ENCODE measurements at places on chromosomes 1 and 21. TPM values are rescaled to one million over a fixed set of nuclear protein-coding genes. Genes with fewer than 3 reads are reported as not detected.

Gene SERTAD4
- 1.3 TPM for total RNA-seq

Gene PAPPA2
- total RNA-seq, result under 0.01 TPM

Gene PM20D1
- not detected for total RNA-seq

Gene COL11A1
- 2.3 TPM for total RNA-seq

Gene LINGO4
- total RNA-seq, result not detected

Gene PPFIA4
- total RNA-seq, result 0.32 TPM

Gene BCAR3
- 56.2 TPM for total RNA-seq

Gene CYP2J2
- 0.91 TPM for total RNA-seq

Gene KIAA0040
- 21.4 TPM for total RNA-seq

Gene C1orf87
- not detected for total RNA-seq

Gene LCE2A
- not detected for total RNA-seq

Gene KIF26B
- 0.32 TPM for total RNA-seq

Gene SFPQ
- 245 TPM for total RNA-seq

Gene GRHL3
- total RNA-seq, result not detected

Gene CSF1
- total RNA-seq, result 33.9 TPM

Gene LCE1C
- total RNA-seq, result not detected

Gene C1QC
- total RNA-seq, result not detected

Gene KRTAP19-1
- total RNA-seq, result not detected

Gene MSH4
- under 0.01 TPM for total RNA-seq

Gene HTR6
- total RNA-seq, result not detected

Gene PLA2G2F
- not detected for total RNA-seq

Gene NOS1AP
- 1.1 TPM for total RNA-seq

Gene PGLYRP4
- not detected for total RNA-seq

Gene AHCYL1
- total RNA-seq, result 44.5 TPM

Gene CD5L
- not detected for total RNA-seq

Gene CDC7
- total RNA-seq, result 7.9 TPM

Gene E2F2
- total RNA-seq, result 2.0 TPM

Gene LEFTY1
- under 0.01 TPM for total RNA-seq

Gene ZNF683
- not detected for total RNA-seq

Gene RUNX3
- not detected for total RNA-seq

Gene TTC13
- total RNA-seq, result 17.5 TPM

Gene OR2L13
- total RNA-seq, result not detected

Gene KCNJ9
- not detected for total RNA-seq

Gene AMY1C
- total RNA-seq, result not detected

Gene DCST1
- total RNA-seq, result not detected

Gene C21orf58
- 6.4 TPM for total RNA-seq

Gene ERMAP
- 5.0 TPM for total RNA-seq

Data from epithelial cell of umbilical artery (primary cell).